Esophagus squamous epithelium (tissue), 5 donors: ENCODE measurements at places on chromosomes 3 and 15. TPM values are rescaled to one million over a fixed set of nuclear protein-coding genes. Genes with fewer than 3 reads are reported as not detected.
A peak's percentile ranks its signal among the peaks of the same experiment; 100 is the strongest.

ANKRD63 gene
- total RNA-seq = not detected

HTR3C gene
- not detected for total RNA-seq

MYZAP gene
- 36.0 TPM for total RNA-seq

SEMA6D gene
- 1.3 TPM for total RNA-seq

WDR82 gene
- total RNA-seq = 42.7 TPM

NRROS gene
- 4.8 TPM for total RNA-seq

GRCh38 chr3:71514621-71515020 lies 68.9 kb downstream of the FOXP1 start:
- H3K36me3 ChIP-seq = no peaks in the 10 kb centered on the region
- H3K4me3 ChIP-seq = no peak overlapping the region
- no peak overlapping the region for H3K27ac ChIP-seq

DNA sequence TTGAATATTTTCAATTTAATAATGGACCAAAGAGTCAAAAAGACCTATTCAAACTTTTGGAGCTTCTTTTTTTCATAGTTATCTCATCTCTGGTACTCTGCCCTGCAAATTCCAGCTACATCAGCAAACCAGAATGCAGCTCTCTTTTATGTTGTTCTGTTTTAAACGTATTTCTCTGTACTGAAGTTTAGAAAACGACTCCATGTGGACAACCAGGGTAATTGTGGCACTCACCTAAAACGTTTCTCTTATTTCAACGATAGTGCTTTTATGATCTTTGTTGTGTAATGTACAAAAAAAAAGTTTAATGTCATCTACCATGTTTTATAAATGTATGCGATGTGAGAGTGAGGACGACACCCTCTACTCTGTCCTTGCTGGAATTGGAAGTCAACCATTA lies 1472.3 kb upstream of the GBE1 start:
- no peak overlapping the region for H3K4me3 ChIP-seq
- H3K27ac ChIP-seq = no peak overlapping the region
- no peaks in the 10 kb centered on the region for H3K27me3 ChIP-seq
- no peaks in the 10 kb centered on the region for H3K36me3 ChIP-seq

- H3K36me3 ChIP-seq = no peaks in the 10 kb centered on the region
- no peak overlapping the region for H3K27ac ChIP-seq
- no peak overlapping the region for H3K4me3 ChIP-seq
- no peak for DNase-seq
- no peaks in the 10 kb centered on the region for H3K27me3 ChIP-seq
These were observed 75.5 kb upstream of the IQSEC1 start for GRCh38 chr3:13148561-13149329.

DNA sequence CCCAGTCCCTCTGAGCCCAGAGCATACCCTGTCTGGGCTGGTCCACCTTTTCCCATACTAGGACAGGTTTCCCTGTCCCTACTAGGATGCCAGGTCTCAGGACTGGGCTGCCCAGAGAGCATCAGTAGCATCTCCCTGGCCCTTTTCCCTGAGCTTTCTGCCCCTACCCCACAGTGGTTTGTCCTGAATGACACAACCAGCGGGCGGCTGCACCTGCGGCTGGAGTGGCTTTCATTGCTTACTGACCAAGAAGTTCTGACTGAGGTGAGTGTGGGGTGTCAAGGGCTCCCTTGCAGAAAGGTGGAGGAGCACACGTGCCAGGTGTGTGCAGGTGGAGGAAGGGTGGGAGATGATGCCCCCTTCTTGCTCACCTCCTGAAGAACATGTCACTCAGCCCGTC lies 33.5 kb downstream of the ESYT3 start:
- peaks cover 6% of the 10 kb centered on the region for H3K27me3 ChIP-seq
- H3K36me3 ChIP-seq = no peaks in the 10 kb centered on the region
- DNase-seq = no peak
- H3K27ac ChIP-seq = no peak overlapping the region
- H3K4me1 ChIP-seq = no peaks in the 10 kb centered on the region

GRCh38 chr3:169579116-169579710 lies 84.3 kb downstream of the MECOM start:
- no peak overlapping the region for H3K4me3 ChIP-seq
- H3K4me1 ChIP-seq = peaks cover 31% of the 10 kb centered on the region
- no peaks in the 10 kb centered on the region for H3K36me3 ChIP-seq
- H3K27ac ChIP-seq = no peak overlapping the region
- DNase-seq = no peak

DNA sequence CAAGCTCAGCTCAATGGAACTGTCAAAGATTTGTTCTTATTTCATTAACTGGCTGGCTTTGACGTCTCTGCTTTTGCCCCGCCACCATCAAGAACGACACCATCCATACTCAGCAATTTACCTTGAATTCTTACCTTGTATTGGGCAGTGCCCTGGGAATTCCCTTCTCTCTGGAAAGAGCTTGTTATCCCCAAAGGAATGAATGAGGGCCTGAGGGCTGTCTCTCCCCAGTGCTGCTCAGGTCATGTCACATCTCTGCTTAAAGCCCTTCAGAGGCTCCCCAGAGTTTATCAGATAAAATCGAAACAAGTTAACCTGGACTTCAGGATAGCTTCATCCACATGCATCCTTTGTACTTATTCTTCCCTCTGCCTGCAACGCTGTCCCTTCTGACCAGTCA lies 5.9 kb upstream of the WNT5A start:
- H3K4me3 ChIP-seq = no peak overlapping the region
- H3K36me3 ChIP-seq = no peaks in the 10 kb centered on the region
- peaks cover 16% of the 10 kb centered on the region for H3K27me3 ChIP-seq
- no peak for DNase-seq
- peaks cover 36% of the 10 kb centered on the region for H3K4me1 ChIP-seq

DNA sequence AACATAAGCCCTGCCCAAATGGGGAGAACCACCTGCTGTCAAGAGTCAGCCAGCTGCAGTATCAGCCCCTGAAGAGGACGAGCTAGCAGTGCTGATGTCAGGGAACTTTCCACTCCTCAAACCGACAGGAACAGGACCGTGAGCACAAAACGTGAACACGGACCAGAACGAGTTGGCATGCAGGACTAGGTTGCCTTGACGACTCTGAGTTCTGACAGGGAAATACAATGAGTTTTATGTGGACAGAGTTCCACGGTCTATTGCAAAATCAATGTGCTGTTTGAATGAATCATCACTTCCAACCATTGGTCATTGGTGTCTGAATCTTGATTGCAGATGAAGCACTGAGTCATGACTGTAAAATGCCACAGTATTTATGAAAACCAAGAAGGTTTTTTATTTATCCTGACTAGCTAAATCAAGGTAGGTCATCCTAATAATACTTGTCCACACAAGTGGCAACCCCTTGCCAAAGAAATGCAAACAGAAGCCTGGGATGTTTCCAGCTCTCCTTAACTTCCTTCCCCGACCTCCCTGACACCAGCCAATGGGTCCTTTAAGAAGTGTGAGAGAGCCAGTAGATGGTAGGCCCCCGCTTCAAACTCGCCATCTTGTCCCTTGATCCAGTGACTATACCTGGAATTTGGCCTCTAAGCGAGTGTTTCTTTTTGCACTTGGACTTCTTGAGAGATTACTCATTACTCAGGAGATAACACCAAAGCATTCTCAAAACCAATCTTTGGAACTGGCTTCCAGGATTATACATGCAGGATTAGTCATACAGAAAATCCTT lies 119.6 kb downstream of the ASB7 start:
- H3K27me3 ChIP-seq = no peaks in the 10 kb centered on the region
- H3K4me1 ChIP-seq = peaks cover 17% of the 10 kb centered on the region
- peak overlapping the region; percentile 89 for H3K27ac ChIP-seq

DNA sequence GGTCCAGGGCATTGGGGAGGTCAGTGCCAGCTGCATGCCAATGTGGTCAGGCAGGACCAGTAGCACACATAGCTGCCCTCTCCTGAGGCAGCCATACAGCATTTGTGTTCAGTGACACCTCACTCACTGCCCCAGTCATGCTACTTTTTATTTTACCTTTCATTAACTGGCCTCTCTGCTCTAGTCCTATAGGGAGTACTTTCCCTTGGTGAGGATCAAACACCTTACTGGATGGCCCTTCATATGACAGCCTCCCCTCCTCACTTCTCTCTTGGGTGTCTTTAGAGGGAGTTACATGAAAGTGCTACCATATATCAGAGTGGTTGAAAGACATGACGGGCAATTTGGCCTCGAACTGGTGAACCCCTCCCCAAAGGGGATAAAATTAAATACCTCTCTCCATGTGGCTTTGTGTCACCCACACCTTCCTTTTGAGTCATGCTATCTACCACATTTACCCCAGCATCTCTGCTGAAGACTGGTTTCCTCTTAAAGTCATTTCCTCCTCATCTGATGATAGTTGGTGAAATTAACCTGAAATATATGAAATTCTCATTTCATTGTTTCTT lies 17.6 kb downstream of the RLBP1 start:
- H3K4me1 ChIP-seq = no peaks in the 10 kb centered on the region
- no peak for DNase-seq

GRCh38 chr3:37147666-37148065 lies 26.7 kb downstream of the LRRFIP2 start:
- no peak overlapping the region for H3K4me3 ChIP-seq
- peaks cover 4% of the 10 kb centered on the region for H3K4me1 ChIP-seq
- no peak overlapping the region for H3K27ac ChIP-seq
- no peaks in the 10 kb centered on the region for H3K27me3 ChIP-seq
- no peak for DNase-seq
- peaks cover 85% of the 10 kb centered on the region for H3K36me3 ChIP-seq

- peaks cover 2% of the 10 kb centered on the region for H3K4me1 ChIP-seq
- no peaks in the 10 kb centered on the region for H3K27me3 ChIP-seq
- H3K4me3 ChIP-seq = no peak overlapping the region
- no peaks in the 10 kb centered on the region for H3K36me3 ChIP-seq
These were observed 196.4 kb downstream of the UACA start for GRCh38 chr15:70566989-70567388.
